ENCODE measurements at places on chromosomes 1 and 21.

DNA sequence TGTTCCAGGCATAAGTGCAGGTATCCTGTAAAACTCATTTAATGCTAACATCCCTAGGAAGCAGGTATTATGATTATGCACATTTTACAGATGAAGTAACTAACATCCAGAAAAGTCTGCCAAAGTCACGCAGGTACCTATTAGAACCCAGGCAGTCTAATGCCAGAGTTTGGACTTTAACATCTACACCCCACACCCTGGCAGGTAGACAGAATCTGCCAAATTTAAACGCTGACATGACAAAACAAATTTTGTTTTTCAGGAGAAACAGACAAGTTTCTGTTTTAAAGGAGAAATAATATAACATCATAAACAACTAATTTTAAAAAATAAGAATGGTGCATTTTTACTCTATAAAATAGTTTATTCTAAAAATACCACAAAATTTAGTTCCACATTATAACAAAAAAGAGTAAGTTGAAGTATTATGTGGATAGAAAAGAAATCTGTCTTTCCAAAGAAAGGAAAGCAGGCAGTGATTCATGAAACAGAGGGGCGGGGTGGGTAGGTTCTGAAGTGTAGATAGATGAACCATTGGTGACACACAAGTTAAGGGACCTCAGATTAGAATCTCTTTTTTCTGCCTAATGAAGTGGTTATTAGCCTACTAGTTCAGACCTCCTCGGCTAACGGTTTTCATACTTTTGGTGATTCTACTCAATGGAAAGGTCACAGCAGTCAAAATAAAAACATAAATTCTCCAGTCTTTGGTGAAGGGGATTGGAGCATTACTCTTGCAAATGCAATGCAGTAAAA lies 1.7 kb downstream of the ASPM start:
- no peak for DNase-seq

DNA sequence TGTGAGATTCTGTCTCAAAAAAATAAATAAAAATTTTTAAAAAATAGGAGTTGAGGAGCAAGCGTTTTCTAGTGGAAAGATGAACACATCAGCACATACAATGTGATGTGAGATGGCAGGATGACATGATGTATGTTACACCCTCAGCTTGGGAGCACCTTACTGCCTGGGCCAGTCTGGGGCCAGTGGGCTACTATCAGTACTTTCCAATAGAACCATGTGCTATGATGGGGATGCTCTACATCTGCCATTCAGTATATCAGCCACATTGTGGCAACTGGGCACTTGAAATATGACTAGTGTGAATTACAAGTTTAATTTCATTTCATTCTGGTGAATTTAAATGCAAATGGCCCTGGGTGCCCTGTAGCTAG lies 156.0 kb downstream of the PGBD5 start:
- no peak for DNase-seq

DNA sequence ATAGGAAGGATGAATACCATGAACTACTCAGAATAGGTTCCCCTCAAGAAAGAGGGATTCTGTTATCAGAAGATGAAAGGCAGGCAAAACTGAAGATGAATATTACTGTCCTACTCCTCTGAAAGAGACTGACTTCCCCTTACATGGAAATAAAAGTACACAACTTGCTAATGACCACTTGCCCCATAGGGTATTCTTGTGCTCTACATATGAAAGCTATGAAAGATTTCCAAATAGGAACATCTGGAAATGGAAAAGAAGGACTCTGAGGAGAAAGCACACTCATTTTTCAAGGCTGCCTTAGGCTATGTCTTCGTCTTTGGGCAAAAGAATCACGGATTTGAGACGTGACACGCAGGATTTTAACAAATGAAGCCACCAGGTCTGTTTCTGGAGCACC lies 170.1 kb upstream of the DAB1 start:
- no peak for DNase-seq

GRCh38 chr1:186059752-186060151 lies 315.3 kb downstream of the TPR start:
- no peak for DNase-seq

GRCh38 chr1:108199201-108199691 lies 897 bp downstream of the SLC25A24 start:
- no peak for DNase-seq

DNA sequence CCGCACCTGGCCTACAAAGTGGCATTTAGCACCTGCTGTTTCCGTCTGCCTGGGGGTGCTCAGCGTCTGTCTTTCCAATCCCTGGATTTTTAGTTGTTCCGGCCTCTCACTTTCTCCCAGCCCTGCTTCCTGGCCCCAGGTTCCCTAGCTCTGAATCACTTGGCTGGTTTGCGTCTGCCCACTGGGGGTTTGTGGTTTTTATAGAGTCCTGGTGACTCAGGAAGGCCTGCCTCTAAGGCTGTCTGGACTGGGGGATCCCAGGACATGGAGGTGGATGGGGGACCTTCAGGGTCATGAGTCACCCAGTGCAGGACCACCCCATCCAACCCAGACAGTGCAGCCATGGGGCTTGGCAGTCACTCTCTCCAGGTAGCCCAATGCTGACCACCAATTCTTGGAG lies 53.5 kb downstream of the MRPL37 start:
- DNase-seq = no peak

GRCh38 chr1:23344987-23345472 lies 946 bp upstream of the HNRNPR start:
- no peak for DNase-seq

DNA sequence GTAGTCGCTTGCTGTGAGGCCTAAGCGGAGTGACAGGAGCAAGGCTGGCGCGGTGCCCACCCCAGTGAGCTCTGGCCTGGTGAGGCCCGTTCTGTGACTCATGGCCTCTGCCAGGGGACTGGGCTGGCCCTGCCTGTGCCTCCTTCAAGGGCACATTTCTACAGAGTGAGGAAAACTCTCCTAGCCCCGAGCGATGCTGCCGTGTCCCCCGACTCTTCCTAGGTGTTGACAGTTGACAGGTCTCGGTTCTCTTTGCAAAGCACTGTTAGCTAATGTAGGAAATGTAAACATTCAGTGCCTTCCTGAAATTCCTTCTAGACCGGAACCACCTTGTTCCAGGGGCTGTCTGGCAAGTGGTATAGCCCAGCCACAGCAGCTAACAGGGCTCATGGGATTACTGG lies 43.9 kb downstream of the ABCG1 start:
- DNase-seq = no peak

GRCh38 chr1:6560267-6560666 lies 5.2 kb downstream of the TAS1R1 start:
- no peak for DNase-seq

DNA sequence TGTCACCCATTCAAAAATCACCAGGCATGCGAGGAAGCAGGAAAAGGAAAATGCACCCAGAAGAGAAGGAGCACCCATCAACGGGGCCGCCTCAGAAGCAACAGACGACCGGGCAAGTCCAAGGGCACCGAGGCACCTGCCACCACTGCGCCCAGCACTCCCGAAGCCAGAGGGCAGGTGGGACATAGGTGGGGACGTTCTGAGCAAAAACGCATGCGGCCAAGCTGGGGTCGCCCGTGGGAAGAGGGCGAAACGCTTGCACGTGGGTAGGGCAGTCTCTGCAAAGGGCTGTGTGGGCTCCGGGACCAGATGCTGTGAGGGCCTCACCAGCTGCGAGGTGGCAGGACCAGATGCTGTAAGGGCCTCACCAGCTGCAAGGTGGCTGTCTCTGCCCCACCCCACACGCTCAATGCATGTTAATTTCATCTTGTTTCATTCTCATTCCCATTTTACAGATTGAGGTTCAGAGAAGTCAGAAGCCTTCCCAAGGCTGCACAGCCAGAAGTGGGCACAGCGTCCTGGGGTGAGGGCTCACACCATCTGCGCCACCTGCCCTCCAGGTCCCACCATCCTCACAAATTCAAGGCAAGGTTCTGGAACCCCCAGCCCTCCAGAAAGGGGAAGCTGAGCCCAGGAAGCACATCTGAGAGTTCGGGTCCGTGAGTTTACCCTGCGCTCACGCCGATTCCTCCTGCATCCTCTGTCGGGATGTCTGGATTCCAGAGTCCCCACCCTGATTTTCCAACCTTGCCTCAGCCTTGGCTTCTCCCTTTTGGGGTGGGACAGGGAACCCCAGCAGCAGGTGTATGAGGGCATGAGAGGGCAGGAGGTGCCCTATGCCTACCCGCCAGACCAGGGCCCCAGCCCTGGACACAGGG lies 8.2 kb upstream of the SAMD11 start:
- DNase-seq = no peak

DNA sequence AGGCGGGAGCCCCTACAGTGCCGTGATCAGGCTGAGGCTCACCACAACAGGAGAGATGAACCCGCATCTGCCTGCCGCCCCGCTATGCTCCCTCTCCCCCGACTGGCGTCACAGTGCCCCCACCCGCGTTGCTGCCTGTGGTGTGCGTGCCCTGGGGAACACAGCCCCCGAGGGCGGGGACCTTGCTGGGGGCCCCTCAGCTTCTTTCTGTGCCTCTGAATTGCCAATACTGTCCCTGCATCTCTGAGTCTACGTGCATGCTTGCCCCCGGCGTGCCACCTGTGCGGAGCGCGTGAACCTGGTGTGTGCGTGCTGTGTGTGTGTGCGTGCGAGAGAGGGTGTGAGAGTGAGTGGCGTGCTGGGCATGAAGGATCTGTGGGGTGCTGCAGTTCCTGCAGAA lies 10.3 kb downstream of the PARS2 start:
- no peak for DNase-seq

GRCh38 chr1:158049853-158050252 lies 56.4 kb downstream of the KIRREL1 start:
- DNase-seq = no peak

DNA sequence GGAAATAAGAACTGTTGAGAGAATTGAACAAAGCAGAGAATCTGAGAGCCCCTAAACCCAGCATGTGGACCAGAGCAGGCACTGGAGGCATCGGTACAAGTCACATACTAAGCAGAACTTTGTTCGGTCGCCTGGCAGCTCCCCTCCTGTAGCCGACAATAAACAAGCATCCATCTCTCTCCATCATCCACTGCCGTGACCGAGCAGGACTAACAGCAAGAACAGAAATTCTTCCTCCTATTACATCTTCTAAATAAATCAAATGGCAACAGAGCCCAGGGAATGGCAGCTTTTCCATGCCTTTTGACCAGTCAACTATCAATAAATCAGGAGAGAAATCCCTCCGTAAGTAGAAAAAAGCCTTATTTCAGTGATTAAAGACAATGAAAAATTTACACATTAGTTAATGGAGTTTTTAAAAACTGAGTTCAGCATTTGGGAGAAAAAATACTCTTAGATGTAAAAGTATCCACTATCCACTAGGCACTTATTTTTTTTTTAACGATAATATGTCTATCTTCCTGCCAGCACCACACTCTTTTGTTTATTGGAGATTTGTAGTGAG lies 36.5 kb downstream of the PTPN14 start:
- no peak for DNase-seq

GRCh38 chr1:225908773-225909172 lies 15.3 kb downstream of the PYCR2 start:
- no peak for DNase-seq

- DNase-seq = no peak
Observed at GRCh38 chr21:34353182-34353581, 10.6 kb upstream of the KCNE2 start.

DNA sequence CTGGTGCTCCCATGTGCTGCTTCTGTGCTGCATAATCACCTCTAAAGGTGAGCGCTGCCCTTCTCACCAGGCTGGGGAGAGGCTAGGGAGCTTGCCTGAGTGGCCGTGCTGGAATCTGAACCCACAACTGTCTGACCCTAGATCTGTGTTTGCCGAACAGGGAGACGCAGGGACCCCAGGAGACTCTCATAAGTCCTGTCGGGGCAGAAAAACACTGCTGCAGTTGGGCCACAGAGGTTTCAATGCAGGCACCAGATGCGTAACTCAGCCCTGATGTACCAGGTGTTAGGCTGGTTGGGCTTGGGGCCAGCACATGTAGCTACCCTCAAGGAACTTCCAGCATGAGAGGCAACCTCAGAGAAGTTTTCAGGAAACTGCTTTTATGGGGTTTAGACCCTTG lies 49.5 kb upstream of the DMRTB1 start:
- DNase-seq = no peak

DNA sequence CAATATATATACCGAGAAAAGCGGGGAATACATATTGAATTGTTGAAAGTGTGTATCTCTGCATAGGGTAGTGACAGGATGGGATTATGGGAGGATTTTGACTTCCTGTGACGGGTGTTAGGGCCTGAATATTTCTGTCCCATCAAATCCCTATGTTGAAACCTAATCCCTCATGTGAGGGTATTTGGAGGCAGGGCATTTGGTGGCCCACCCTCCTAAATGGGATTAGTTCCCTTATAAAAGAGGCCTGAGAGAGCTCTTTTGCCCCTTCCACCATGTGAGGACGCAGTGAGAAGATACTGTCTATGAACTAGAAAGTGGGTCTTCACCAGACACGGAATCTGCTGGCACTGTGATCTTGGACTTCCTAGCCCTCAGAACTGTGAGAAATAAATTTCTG lies 137.3 kb downstream of the ZSCAN20 start:
- DNase-seq = no peak

GRCh38 chr1:46368791-46369190 lies 25.3 kb upstream of the FAAH start:
- DNase-seq = no peak

DNA sequence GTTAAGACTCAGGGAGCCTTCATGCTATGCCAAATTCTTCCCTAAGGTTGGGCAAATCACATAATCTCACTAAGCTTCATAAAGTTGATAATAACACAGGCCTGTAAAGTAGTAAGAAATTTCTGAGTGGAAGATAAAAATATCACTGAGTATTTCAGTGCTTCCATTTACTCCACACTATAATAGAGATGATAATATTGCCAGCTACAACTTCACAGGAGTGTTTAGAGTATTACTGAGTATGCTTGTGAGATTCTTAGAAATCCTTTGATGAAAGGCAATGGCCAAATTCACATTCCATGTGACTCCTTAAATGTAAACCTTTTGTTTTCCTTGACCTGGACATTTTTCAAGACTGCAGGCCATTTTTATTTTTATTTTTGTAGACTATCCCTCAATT lies 10.4 kb downstream of the ITGB3BP start:
- DNase-seq = no peak

DNA sequence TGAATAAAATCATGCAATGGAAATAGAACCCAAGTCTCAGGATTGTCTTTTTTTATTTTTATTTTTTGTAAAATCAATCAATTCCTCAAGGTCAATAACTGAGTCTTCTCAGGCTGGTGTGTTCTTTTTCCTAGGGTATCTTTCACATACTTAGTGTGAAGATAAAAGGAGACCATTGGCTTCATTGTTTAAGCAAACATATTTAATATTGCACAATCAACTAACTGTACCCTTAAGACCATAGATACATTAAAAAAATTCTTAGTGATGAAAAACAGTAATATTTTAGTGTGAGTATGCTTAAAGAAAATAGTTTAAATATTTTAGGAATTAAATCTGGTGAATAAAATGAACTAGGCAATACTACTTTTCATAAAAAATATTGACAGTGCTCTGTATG lies 31.4 kb downstream of the PDE4B start:
- no peak for DNase-seq

DNA sequence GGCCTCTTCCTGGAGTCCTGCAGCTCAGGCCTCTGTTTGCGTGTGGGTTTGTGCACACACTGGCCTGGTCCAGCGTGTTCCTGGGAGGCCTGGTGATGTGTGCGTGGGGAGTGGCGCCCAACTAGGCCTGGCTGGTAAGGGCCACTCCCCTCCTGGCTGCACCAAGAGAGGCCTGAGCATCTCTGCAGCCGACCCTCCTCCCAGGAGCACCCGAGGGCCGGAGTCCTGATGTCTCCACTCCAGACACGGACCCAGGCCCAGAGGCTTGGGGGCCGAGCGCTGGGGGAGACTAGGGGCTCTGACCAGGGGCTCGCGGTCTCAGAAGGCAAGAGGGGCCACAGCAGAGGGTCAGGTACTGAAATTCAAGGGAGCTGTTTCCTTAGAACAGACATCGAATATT lies 33.3 kb downstream of the MORN1 start:
- DNase-seq = no peak

- no peak for DNase-seq
Observed at GRCh38 chr1:243501002-243501401, 245.2 kb downstream of the SDCCAG8 start.
